ENCODE measurements at places on chromosomes 1 and 21. TPM values are rescaled to one million over a fixed set of nuclear protein-coding genes. Genes with fewer than 3 reads are reported as not detected.

NGF gene
- total RNA-seq: not detected

TNFRSF9 gene
- not detected for total RNA-seq

VSIG8 gene
- total RNA-seq: 0.13 TPM

HEYL gene
- total RNA-seq: 0.05 TPM

NBPF1 gene
- 5.1 TPM for total RNA-seq

Data from HT-29 (cell line).